ENCODE measurements at places on chromosomes 5 and 9.

GRCh38 chr5:96933764-96934707 is 1.8 kb upstream of the LNPEP start:
- no peak for DNase-seq

- DNase-seq = no peak
Measured at GRCh38 chr9:137694236-137694959, 75.6 kb downstream of the EHMT1 start.

DNA sequence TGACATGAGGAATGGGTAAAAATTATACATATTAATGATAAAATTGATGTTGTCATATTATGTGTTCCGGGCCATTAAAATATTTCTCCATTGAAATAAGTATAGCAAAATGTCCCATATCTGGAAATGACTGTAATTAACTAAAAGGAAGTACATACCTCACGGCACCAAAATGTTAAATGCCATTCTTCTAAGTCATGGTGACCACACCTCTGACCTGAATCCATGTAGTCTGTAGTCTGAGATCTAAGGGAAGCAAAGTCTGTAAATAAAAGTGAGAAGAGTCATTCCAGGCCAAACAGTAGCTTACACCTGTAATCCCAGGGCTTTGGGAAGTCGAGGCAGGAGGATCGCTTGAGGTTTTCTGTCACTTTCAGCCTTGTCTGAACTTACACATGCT is 8.7 kb upstream of the GDA start:
- no peak for DNase-seq

- peak; percentile 26 for DNase-seq
Measured at GRCh38 chr5:130871346-130872086, 293.5 kb downstream of the HINT1 start.

- DNase-seq = no peak
Measured at GRCh38 chr5:175621971-175622370, 35.9 kb upstream of the HRH2 start.

DNA sequence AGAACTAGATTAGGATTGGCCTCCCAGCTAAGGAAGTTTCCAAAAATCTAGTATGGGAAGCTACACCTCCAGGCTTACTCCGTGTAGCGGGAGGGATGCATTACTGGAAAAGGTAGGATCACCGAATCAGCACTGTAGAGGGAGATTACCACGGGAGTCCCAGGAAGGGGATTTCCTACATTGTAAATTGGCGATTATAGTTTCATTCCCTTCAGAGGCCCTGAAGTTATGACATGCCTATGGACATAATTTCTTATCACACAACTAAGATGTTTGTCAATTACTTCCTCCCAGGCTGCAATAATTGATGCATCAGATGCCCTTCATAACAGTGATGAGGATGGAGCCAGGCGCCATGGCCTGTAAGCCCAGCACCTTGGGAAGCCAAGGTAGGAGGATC is 71.2 kb upstream of the NR4A3 start:
- DNase-seq = no peak

GRCh38 chr5:176564002-176564401 is 14.9 kb downstream of the CDHR2 start:
- DNase-seq = no peak

GRCh38 chr5:139088024-139088423 is 110.1 kb downstream of the SIL1 start:
- DNase-seq = no peak

GRCh38 chr9:104941597-104941996 is 13.6 kb upstream of the ABCA1 start:
- DNase-seq = no peak

DNA sequence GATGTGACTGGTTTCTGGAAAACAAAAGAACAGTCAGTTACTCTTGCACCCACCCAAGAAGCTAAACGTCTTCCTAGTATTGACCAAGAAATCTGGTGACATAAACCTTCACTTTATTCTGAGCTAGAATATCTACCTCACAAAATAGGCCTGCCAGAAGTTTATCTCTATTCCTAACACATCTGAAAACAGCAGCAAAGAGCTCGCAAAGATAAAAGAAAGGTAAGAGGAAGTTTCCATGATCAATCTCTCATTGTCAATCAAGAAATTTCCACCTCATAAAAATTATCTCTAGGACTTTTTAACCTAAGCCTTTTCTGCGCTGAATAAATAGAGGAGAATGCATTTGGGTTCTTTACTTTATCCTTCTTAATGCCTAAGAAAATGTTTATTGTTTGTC is 17.3 kb upstream of the ZNF474 start:
- no peak for DNase-seq

GRCh38 chr5:65125591-65126541 is 355.9 kb downstream of the ADAMTS6 start:
- no peak for DNase-seq

DNA sequence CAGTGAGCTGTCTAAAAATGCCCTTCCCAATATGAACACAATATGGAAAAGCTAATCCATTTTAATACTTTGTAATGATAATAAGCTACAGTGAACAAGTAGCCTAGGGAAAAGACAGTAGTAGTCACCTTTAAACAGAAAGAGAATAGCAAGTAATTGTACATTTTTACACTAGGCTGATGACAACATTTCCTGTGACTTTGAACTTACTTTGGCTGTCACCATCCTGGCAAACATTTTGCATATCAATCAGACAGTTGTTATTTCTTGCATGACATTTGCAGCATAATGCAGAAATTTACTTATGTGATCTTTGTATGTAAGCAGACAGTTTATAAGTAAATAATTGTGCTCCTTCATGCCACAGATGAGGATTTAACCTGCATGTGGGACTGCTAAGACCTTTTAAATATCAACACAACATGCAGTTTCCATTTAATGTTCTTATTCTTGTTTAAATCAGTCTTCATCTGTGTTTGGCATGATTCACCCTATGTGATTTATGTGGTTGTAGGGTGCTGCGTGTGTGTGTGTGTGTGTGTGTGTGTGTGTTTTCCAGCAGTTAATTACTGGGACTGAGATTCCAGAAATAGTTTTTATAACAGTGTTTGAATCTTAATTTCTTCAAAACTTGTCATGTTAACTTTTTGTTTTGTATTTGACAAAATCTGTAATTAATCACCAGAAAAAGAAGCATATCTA is 997.1 kb upstream of the ARRDC3 start:
- DNase-seq = no peak

- no peak for DNase-seq
Measured at GRCh38 chr9:35867538-35867937, 2.7 kb downstream of the OR13J1 start.

GRCh38 chr5:115271295-115272050 is 8.8 kb upstream of the PGGT1B start:
- no peak for DNase-seq

- DNase-seq = no peak
Measured at GRCh38 chr9:34382879-34383278, 6.2 kb upstream of the MYORG start.

GRCh38 chr9:2570615-2571479 is 50.7 kb upstream of the VLDLR start:
- no peak for DNase-seq

GRCh38 chr9:107170801-107171200 is 112.3 kb upstream of the RAD23B start:
- DNase-seq = no peak

DNA sequence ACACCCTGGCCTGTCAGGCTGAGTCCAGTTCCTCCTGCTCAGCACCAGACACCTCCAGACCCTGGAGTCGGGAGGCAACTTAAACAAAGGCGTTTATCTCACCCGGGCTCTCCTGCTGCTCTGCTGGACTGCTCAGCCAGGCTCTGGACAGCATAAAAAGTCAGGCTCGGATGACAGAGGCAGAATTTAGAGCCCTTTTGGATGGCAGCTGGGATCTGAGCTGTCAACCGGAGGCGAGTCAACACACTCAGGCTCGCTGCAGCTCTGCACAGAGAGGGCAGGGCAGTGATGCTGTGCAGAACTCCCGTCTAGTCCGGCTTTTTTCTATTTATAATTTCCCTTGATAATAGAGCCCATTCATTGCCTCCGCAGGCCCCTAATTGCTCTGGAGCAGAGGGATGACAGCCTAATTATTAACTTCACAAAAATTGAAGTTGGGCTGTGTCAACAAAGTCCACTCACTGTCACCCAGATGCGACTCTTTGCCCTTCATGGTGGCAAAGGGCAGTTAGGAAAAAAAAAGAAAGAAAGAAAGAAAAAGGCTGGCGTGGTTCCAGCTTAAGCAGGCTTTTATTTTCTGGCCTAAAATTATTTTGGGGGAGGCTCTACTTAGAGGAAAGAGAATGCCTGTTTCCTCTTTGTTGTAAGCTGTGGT is 37.6 kb downstream of the STC2 start:
- DNase-seq = no peak

DNA sequence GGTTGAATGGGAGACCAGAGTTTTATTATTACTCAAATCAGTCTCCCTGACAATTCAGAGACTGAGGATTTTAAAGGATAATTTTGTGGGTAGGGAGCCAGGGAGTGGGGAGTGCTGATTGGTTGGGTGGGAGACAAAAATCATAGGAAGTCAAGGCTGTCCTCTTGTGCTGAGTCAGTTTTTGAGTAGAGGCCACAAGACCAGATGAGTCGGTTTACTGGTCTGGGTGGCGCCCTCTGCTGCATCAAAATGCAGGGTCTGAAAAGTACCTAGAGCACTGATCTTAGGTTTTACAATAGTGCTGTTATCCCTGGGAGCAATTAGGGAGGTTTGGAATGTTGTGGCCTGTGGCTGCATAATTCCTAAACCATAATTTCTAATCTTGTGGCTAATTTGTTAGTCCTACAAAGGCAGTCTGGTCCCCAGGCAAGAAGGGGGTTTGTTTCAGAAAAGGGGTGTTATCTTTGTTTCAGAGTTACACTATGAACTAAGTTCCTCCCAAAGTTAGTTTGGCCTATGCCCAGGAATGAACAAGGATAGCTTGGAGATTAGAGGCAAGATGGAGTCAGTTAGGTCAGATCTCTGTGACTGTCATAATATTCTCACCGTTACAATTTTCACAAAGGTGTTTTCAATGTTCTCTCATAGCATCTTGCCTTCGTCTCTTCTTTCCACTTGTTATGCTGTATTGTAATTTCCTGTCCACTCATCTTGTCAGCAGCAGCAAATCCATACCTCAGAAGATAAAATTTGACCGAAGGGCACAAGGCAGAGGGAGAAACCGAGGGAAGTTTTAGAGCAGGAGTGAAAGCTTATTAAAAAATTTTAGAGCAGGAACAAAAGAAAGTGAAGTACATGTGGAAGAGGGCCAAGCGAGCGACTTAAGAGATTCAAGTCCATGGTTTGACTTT is 59.2 kb upstream of the CLINT1 start:
- DNase-seq = peak; percentile 29

- DNase-seq = no peak
Measured at GRCh38 chr9:22031655-22032411, 22.7 kb upstream of the CDKN2B start.

DNA sequence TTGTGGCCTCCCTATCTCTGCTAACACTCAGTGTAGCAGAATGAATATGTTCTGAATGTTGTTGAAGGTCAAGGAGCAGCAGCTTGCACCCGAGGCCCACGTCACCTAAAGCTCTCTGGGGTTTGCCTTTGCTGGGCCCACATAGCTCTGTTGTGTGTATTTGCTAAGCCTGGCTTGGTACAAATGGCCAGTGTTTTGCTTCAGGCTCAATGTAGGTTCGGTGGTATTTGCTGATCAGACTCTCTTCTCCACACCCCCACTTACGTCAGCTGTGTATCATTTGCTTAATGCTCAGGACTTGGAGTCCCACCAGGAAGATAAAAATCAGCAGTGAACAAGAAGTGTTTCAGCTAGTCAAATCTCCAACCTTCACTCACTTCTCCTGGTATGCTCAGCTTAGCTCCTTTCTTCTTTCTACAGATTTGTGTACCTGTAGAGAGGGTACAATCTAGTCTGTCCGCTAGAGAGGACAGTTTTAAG is 4.8 kb upstream of the RFESD start:
- no peak for DNase-seq

- no peak for DNase-seq
Measured at GRCh38 chr5:25515525-25515924, 870.7 kb upstream of the CDH10 start.

DNA sequence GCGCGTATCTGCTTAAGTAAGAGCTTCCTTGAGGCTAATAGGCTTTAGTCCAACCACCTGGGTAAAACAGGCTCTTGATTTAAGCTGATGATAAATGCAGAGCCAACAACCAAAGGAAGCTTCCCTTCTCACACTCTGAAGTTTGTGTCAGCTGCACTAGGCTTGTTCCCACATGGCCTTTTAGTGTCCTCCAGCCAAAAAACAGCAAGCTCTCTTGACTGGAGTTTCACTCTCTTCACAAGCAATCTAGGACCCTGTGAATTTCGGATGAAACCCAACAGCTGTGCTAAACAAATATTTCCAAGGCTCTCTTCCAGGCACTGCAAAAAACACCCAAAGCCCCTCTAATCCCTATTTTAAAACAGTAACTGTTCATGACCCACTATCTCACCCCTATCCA is 63.9 kb downstream of the SAXO1 start:
- DNase-seq = no peak

- no peak for DNase-seq
Measured at GRCh38 chr5:103108086-103108485, 11.9 kb downstream of the GIN1 start.

- DNase-seq = no peak
Measured at GRCh38 chr5:171032435-171032973, 170.7 kb downstream of the RANBP17 start.

GRCh38 chr5:54772684-54773083 is 212.7 kb downstream of the ESM1 start:
- DNase-seq = no peak

DNA sequence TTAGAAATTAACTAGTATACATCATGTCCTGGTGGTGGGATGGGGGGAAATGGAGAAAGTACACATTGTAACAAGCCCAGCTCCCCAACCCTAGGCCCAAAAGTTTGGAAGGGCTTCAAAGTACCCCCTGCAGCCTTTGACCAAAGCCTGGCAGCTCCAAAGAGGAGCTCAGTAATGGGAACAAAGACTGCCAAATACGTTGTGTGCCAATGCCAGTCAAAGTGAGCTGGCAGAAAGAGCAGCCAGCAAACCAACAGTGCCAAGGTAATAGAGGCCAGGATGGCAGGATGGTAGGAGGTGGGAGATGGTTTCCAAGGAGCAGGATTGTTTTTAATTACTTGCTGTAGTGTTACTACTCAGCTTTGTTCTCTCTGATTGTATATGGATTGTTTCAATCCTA is 248.3 kb downstream of the COX7C start:
- DNase-seq = no peak

GRCh38 chr9:16262477-16263261 is 607.8 kb downstream of the BNC2 start:
- DNase-seq = no peak

DNA sequence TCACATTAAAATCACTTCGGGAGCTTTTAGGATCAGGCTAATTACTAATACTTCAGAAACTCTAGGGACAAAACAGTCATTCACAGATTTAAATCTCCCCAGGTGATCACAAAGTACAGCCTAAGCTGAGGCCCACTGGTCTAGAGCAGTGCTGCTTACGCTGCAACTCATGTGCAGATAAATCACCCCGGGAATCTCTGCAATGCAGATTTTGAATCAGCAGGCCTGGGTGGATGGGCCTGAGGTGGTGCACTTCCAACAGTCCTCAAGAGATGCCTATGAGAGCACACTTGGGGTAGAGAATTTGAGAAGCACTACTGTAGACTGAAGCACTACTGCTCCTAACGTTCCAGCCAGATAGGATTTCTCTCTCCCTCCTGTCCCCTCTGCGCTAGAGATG is 28.4 kb downstream of the CSF1R start:
- DNase-seq = no peak

All from T-helper 9 cell (primary cell).